ENCODE measurements at places on chromosomes 3 and 15.

GRCh38 chr3:141410846-141411245, 42.5 kb downstream of the ZBTB38 start:
- DNase-seq: no peak

GRCh38 chr3:151919030-151919328, 45.5 kb downstream of the SUCNR1 start:
- no peak for DNase-seq

DNA sequence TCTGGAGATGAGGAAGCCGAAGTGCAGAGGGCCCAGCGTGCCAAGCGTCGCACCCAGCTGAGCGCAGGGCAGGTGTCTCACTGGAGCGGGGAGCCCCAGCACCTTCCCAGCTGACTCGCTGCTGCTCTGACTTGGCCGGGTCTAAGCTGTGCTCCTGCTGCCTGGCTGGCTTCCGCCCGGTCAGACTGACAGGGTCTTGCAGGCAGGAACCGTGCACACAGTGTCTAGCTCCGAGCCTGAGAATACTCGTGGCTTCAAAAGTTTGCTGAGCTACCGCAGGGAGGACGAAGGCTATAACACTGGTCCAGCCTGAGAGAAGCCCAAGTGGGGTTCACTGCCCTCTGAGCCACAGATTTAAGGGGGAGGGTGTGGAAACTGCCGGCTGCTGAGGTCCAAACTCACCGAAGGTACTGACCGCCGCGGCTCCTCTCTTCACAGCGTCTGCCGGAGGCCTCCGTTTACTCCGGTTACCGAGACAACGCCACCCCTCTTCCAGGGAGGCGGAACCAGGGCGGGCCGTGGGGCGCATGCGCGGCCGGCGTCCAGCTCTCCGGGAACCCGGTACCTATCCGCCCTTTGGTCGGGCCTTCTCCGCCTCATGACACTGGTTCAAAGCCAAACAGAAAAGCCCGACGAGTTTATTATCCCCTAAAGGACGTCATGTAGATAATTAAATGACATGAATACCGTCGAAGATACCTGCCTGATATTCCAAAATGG, at the start of gene CFAP44:
CFAP44 (minus strand) TSS at position 443 of the 720 bp plus-strand sequence. CDS start 7,829 bp downstream, outside the sequence.
- peak; percentile 35 for DNase-seq

GRCh38 chr3:151166161-151166560, 36.9 kb downstream of the GPR171 start:
- DNase-seq: no peak

DNA sequence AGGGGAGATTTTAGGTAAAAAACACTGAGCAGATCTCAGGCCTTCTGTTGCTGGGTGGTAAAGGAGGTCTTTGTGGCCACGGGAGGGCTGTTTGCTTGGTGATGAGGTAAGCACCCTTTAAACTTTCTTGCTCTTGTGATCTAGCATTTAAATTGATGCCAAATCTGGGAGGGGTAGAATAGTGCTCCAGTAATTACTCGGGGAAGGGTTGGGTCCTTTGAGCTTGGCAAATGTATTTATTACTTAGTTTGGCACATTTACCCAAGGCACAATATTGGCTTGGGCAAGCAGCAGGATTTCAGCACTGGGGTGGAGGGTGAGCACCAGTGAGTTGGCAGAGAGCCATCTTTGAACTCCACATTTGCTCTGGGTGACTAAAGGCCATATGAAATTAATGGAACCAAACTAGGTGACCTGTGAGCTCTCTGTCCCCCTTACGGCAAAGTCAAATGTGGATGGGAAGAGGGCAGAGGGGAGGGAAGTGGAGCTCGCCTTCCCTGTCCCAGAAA, 185.9 kb upstream of the ONECUT1 start:
- no peak for DNase-seq

GRCh38 chr3:33879540-33879939, 81.1 kb downstream of the PDCD6IP start:
- no peak for DNase-seq
